ENCODE measurements at places on chromosomes 7 and 10.
A peak's percentile ranks its signal among the peaks of the same experiment; 100 is the strongest.

- no peak overlapping the region for H3K27ac ChIP-seq
- no peaks in the 10 kb centered on the region for H3K36me3 ChIP-seq
- H3K4me1 ChIP-seq = no peaks in the 10 kb centered on the region
- DNase-seq = no peak
Measured at GRCh38 chr7:41238851-41239331, 464.0 kb downstream of the INHBA start.

- no peak overlapping the region for H3K27ac ChIP-seq
- DNase-seq = no peak
- peaks cover 25% of the 10 kb centered on the region for H3K36me3 ChIP-seq
- H3K4me1 ChIP-seq = no peaks in the 10 kb centered on the region
Measured at GRCh38 chr10:28118985-28119628, 120.2 kb upstream of the ODAD2 start.

DNA sequence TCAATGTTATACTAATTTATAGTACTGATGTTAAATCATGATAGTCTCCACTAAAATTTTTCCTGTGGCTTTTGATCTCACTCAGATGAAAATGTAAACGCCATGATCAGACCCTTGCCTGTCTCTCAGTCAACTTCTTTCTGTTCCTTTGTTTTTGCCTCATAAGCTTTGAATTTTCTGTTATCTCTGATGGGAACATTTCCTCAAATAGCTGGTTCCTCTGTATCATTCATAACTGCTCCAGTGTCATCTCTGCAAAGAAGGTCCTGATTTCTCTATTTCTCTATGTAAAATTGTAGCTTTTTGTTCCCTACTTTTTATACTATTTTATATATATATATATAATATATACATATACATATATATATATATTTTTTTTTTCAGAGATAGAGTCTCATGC, 67.5 kb downstream of the GPR141 start:
- H3K27me3 ChIP-seq = peaks cover 3% of the 10 kb centered on the region
- H3K27ac ChIP-seq = no peak overlapping the region
- H3K36me3 ChIP-seq = no peaks in the 10 kb centered on the region
- no peak for DNase-seq

DNA sequence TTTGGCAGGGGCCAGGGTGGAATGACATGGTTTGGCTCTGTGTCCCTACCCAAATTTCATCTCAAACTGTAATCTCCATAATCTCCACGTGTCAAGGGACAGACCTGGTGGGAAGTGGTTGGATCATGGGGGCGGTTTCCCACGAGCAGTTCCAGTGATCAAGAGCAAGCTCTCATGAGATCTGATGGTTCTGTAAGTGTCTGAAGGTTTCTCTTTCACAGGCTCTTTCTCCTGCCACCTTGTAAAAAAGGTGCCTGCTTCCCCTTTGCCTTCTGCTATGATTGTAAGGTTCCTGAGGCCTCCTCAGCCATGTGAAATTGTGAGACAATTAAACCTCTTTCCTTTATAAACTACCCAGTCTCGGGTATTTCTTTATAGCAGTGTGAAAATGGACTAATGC, 188.3 kb downstream of the CHCHD3 start:
- no peaks in the 10 kb centered on the region for H3K4me1 ChIP-seq
- no peaks in the 10 kb centered on the region for H3K27me3 ChIP-seq
- no peak for DNase-seq
- H3K36me3 ChIP-seq = peaks cover 30% of the 10 kb centered on the region
- no peak overlapping the region for H3K27ac ChIP-seq

DNA sequence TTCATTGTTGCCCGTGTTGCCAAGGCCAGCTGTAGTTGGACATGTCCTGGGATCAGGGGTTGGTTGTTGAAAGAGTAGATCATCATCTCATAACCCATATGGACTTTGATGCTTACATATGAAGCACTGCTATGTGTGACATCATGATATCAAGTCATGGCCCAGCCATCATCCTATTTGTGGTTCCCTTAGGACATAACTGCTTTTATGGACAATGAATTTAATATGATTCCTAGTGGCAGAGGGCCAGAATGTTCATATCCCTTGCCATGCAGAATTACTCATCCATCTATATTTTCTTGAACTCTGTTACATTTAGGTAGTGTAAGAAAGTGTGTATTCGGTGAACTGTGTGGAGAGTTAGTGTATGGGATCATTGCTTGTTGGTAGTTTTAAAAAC, 343.9 kb upstream of the LRGUK start:
- DNase-seq = no peak
- H3K4me3 ChIP-seq = no peak overlapping the region
- H3K27me3 ChIP-seq = no peaks in the 10 kb centered on the region
- H3K36me3 ChIP-seq = peaks cover 27% of the 10 kb centered on the region
- H3K4me1 ChIP-seq = no peaks in the 10 kb centered on the region
- no peak overlapping the region for H3K27ac ChIP-seq

GRCh38 chr10:132858121-132859081, 72.5 kb upstream of the NKX6-2 start:
- no peak for DNase-seq
- no peak overlapping the region for H3K4me3 ChIP-seq
- peaks cover 2% of the 10 kb centered on the region for H3K27me3 ChIP-seq

- no peak overlapping the region for H3K27ac ChIP-seq
- H3K27me3 ChIP-seq = peaks cover 9% of the 10 kb centered on the region
- no peak overlapping the region for H3K4me3 ChIP-seq
- DNase-seq = no peak
Measured at GRCh38 chr7:34091321-34091917, 186.1 kb downstream of the BMPER start.

DNA sequence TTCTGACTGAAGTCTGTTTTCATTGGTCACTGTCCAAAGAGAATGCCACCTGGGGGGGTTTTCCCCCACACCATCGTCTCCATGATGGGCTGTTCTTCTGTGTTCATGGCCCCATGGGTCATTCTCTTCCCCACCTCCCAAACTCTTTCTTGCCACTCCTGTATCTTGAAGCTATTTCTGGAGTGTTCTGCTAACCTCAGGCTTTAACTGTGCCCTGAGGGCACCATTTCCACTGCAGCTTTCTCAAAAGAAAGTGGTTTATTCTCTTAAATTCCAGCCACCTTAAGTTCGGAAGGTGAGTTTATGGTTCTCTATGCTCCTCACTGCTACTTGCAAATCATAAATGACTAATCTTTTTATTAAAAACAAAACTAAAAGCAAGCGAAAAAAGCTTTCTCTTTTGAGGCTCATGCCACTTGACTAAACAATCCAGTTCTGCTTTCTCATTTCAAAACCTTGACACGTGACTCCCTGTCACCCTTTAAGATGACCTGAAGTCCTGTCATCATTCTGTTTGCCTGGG, 7.4 kb upstream of the APBB1IP start:
- H3K4me1 ChIP-seq = peaks cover 23% of the 10 kb centered on the region
- H3K4me3 ChIP-seq = peak overlapping the region; percentile 64
- peak overlapping the region; percentile 90 for H3K27ac ChIP-seq
- H3K36me3 ChIP-seq = no peaks in the 10 kb centered on the region
- peak; percentile 60 for DNase-seq
- no peaks in the 10 kb centered on the region for H3K27me3 ChIP-seq

DNA sequence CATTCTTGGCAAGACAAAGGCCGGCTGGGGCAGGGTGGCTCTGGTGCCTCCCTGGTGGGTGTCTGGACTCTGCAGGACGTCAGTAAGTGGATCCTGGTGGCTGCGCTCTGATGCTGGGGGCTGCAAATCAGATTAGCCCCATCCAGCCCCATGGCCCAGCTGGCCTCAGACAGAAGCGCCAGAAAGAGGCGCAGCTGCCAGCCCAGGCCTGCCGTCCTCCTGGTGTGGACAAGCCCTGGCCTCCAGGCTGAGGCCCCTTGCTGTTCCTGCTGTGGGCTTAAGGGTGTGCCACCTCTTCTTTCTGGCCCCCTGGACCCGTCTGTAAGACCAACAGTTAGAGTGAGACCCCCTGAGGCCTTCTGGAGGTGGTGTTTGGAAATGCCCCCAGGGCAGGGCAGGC, 5.9 kb upstream of the LFNG start:
- H3K4me3 ChIP-seq = no peak overlapping the region
- no peak for DNase-seq
- H3K36me3 ChIP-seq = no peaks in the 10 kb centered on the region
- peaks cover 53% of the 10 kb centered on the region for H3K4me1 ChIP-seq
- peak overlapping the region; percentile 22 for H3K27ac ChIP-seq

DNA sequence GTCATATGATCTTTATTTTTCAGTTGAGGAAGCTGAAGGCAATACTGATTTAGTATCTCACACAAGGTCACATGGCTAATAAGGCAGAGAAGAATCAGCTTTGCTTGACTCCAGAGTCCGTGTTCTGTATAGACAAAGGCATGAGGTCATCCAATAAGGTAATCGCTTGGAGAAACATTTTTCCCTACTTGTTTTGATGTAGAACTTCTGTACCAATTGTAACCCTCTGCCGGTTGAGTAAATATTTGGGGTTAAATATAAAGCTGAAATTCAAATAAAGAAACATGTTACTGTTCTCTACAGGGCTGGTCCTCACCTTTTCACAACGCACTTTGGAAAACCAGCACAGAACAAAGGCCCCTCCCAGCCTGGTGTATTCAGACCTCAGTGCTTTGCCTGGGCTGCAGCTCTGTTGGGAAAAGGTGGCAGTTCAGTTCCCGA, 83.0 kb upstream of the INSYN2A start:
- H3K36me3 ChIP-seq = peaks cover 5% of the 10 kb centered on the region
- peaks cover 6% of the 10 kb centered on the region for H3K4me1 ChIP-seq
- peaks cover 4% of the 10 kb centered on the region for H3K27me3 ChIP-seq
- no peak overlapping the region for H3K27ac ChIP-seq
- no peak for DNase-seq

GRCh38 chr7:45885264-45885882, 2.9 kb upstream of the IGFBP1 start:
- no peak overlapping the region for H3K4me3 ChIP-seq
- no peak for DNase-seq
- no peak overlapping the region for H3K27ac ChIP-seq
- no peaks in the 10 kb centered on the region for H3K36me3 ChIP-seq

- no peak overlapping the region for H3K27ac ChIP-seq
- H3K4me3 ChIP-seq = no peak overlapping the region
- H3K27me3 ChIP-seq = peaks cover 2% of the 10 kb centered on the region
- no peaks in the 10 kb centered on the region for H3K36me3 ChIP-seq
Measured at GRCh38 chr7:128247640-128248194, 6.6 kb downstream of the LEP start.
